GM20000 (cell line): ENCODE measurements at places on chromosomes 2 and 18.

- DNase-seq: peak; percentile 57
Measured at GRCh38 chr2:55431982-55432627, 12.4 kb upstream of the CCDC88A start.

- DNase-seq: no peak
Measured at GRCh38 chr2:2057125-2057721, 273.9 kb downstream of the MYT1L start.

DNA sequence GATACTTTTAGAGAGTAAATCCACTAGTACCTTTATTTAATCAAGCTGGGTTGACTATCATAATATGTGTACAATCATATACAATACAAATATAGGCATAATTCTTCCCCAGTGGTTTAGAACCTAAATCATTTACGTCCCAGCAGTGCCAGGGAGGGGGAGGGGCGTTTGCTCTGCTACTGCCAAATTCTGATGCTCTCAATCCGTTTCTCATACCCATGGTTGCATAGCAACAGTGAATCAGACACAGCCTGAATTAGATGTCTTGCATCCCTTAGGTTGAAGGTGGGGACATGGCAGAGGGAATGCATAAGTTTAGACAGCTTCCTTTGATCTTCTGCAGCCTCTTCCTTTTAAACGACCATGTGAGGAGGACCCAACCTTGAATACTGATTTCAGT, 135.4 kb downstream of the ABCA12 start:
- no peak for DNase-seq

DNA sequence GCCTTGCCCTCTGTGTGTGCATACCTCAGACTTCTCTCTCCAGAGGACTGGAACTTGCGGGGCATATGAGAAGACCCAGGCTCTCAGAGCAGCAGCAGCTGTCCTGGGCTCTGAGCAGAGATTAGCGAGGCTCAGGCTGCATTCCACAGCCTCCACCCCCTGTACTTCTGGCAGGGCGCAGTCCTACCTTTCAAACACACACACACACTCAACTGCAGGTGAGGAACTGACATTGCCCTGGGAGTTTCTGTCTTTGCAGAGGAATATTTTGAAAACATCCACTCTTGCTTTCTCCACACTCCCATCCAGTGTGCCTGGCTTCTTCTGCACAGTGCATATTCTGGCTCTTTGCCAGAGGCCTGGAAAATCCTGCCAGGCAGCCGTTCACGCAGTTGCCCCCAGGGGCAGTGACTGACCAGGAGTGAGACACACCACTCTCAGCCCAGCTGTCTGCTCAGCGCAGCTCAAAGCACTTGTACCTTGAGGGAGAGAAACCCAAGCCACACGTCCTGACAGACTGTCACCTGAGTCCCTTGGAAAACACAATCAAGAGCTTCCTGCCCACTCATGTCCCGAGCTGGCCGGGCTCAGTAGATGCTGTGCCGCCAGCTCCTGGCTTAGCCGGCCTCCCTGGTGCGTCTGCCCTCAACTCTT, 460.8 kb downstream of the RNF144A start:
- no peak for DNase-seq

DNA sequence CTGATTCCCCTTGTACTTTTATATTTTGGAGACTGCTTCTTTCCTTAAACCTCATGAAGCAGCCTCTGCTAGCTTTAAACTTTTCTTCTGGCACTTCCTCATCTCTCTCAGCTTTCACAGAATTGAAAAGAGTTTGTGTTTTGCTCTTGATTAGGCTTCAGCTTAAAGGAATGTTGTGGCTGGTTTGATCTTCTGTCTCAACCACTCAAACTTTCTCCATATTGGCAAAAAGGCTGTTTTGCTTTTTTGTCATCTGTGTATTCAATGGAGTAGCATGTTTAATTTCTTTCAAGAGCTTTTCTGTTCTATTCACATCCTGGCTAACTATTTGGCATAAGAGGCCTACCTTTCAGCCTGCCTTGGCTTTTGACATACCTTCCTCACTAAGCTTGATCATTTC, 36.3 kb upstream of the MSTN start:
- no peak for DNase-seq

GRCh38 chr2:120770176-120770575, 34.5 kb downstream of the GLI2 start:
- no peak for DNase-seq

DNA sequence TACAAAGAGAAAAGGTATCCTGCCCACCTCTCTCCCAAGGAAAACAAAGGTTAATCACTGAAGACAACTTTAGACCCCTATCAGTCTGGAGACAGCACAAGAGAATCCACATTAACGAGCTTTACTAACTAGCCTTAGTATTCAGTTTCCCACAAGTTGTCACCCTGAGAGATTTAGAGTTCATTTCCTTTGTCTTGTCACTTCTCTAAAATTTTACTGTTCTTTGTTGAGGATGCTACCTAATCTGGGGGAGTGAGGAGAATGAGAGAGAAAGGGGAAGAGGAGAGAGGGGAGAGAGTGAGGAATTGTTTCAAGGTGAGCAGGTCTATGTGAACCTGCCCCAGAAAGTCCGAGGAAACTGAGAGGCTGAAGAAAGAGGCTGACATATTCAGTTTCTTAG, 28.4 kb downstream of the C2orf76 start:
- DNase-seq: no peak

GRCh38 chr2:190334479-190335224, 8.7 kb upstream of the INPP1 start:
- no peak for DNase-seq

DNA sequence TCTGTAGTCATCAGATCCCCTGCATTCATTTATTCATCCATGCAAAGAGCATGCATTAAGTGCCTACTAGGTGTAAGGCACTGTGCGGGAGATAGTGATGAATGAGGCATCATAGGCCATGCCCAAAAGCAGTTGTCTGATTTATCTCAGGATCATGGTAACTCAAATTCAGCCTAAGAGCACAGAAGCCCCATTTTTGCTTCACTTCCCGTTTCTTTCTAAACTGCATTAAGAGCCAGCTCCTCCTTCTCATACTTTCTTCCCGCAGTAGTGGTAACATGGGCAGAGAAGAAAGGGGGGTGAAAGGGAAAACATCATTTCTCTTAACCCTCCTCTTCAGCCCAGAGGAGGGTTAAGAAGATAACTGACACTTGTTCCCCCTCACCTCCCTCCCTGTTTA, 2.9 kb downstream of the GPR45 start:
- no peak for DNase-seq

DNA sequence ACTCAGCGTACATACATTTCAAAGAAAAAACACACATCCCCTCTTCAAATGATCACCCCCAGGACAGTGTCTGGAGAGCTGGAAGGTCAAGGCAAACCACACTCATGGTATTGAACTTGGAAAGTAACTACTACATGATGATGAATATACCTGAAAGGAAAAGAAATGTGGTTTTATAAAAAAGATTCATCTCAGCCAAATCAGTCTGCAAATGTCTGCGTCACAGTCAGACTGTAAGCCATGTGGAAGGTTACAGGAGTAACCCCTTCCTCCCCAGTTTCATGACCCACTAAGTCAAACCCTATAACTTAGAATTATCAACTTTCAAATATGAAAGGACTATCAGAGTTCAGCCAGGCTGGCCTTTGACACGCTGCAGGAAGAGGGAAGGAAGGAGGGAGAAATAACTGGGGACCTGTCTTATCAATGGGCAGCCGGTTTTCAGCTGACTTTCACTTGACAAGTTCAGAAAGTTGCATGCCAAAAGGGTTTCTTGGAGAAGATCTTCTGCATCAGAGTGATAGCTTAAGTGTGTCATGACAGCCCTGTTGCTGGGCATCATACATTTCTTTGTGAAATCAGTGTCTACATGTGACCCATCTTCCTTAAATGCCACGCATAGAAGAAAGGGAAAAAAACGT, 7.0 kb upstream of the BMP10 start:
- no peak for DNase-seq

- no peak for DNase-seq
Measured at GRCh38 chr2:137837830-137838229, 126.4 kb upstream of the HNMT start.

- no peak for DNase-seq
Measured at GRCh38 chr2:38446418-38446817, 69.3 kb upstream of the ATL2 start.

GRCh38 chr2:12787891-12788801, 71.4 kb downstream of the TRIB2 start:
- DNase-seq: no peak

- DNase-seq: no peak
Measured at GRCh38 chr2:215361211-215361875, 49.5 kb downstream of the ATIC start.

- no peak for DNase-seq
Measured at GRCh38 chr2:217071416-217071815, 211.6 kb upstream of the TNP1 start.

DNA sequence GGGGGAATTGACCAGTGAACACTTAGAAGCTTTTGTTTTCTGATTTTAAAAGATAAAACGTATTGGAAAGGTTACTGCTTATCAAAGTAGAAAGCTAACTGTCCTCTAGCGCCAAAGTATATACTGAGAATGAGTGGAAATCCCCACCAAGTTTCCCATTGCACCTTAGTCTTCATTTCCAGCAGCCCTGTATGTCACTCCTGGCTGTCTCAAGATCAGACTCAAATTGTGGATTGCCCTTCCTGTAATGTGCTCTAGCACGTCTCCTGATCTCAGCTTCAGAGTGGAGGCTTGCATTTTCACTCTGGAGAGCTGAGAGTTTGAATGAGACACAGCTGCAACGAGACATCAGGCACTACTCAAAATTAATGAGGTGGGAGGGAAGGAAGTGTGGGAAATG, 26.6 kb downstream of the MFF start:
- DNase-seq: peak; percentile 39
